ENCODE measurements at places on chromosomes 4 and X. TPM values are rescaled to one million over a fixed set of nuclear protein-coding genes. Genes with fewer than 3 reads are reported as not detected.
A peak's percentile ranks its signal among the peaks of the same experiment; 100 is the strongest.

DNA sequence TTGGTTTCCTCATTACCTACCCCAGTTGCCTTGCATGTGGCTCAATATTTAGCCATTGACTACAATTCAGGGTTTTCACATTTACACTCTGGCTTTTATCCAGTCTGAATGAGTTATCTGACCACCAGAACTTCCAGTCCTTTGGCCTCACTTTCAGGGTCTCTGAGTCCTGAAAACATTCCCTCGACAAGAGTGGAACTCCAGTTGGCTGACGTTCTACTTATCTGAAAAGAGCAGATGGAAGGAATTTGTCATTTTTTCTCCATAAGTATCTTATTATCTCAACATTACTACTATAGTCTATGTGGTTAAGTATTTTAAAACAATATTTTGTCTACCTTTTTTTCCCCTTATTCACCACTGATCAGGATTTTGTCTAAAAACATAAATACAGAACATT, 5.2 kb upstream of the CASP6 start:
- no peak for DNase-seq
- no peak overlapping the region for H3K27ac ChIP-seq
- H3K36me3 ChIP-seq, result peaks cover 4% of the 10 kb centered on the region
- no peak overlapping the region for H3K4me3 ChIP-seq

- peaks cover 3% of the 10 kb centered on the region for H3K27me3 ChIP-seq
- H3K4me1 ChIP-seq, result peaks cover 6% of the 10 kb centered on the region
- no peak overlapping the region for H3K4me3 ChIP-seq
Observed at GRCh38 chr4:121792966-121793365, 8.2 kb upstream of the EXOSC9 start.

The SMARCA1 gene
- total RNA-seq, result 61.1 TPM

The NAP1L5 gene
- 4.4 TPM for total RNA-seq

The DGAT2L6 gene
- not detected for total RNA-seq

- DNase-seq, result no peak
- H3K27me3 ChIP-seq, result no peaks in the 10 kb centered on the region
- no peaks in the 10 kb centered on the region for H3K36me3 ChIP-seq
- no peak overlapping the region for H3K27ac ChIP-seq
Observed at GRCh38 chrX:30822764-30823163, 66.3 kb downstream of the TAB3 start.

The MND1 gene
- total RNA-seq, result 5.5 TPM

- H3K4me1 ChIP-seq, result peaks cover 3% of the 10 kb centered on the region
- peaks cover 3% of the 10 kb centered on the region for H3K36me3 ChIP-seq
- H3K27ac ChIP-seq, result no peak overlapping the region
- DNase-seq, result peak; percentile 30
- H3K4me3 ChIP-seq, result no peak overlapping the region
Observed at GRCh38 chrX:22135994-22136684, 104.0 kb downstream of the PHEX start.

The PASD1 gene
- not detected for total RNA-seq

The MAGEC3 gene
- total RNA-seq, result 0.13 TPM

GRCh38 chrX:33156152-33156726, 55.1 kb downstream of the DMD start:
- H3K4me3 ChIP-seq, result no peak overlapping the region
- no peaks in the 10 kb centered on the region for H3K4me1 ChIP-seq
- no peaks in the 10 kb centered on the region for H3K36me3 ChIP-seq
- H3K27me3 ChIP-seq, result no peaks in the 10 kb centered on the region
- no peak for DNase-seq

DNA sequence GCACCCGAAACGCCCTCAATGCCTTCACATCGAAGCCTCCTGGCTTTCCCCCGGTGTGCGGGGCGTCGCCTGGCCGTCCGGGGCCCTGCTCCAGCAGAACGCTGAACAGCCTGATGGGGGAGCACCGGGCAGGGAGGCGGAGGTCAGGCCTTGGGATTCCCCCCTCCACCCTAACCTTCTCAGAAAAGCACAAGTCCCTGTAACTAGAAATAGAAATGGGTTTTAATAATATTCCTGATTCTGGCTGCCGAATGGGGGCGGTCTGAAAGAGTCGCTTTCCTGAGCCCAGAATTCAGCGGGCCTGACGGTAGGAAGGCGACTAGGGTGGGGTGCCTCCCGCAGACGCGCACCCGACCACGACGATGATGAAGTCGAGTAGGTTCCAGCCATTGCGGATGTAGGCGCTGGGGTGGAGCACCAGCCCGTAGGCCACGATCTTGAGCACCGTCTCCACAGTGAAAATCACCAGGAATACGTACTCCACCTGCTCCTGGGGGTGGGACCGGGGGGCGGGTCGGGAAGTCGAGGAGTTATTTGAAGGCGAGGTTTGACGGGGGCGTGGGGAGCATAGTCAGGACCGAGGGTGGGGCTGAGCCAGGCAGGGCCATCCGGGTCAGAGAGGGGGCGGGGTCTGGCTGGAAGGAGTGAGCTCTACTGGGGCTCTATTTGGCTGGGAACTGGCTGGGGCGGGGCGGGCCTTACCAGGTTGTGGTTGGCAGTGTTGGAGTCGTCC, 2.5 kb downstream of the CACNA1F start:
- peak overlapping the region; percentile 67 for H3K4me3 ChIP-seq
- H3K27me3 ChIP-seq, result peaks cover 5% of the 10 kb centered on the region
- H3K4me1 ChIP-seq, result peaks cover 6% of the 10 kb centered on the region

GRCh38 chr4:41575207-41575606, 37.2 kb downstream of the LIMCH1 start:
- no peak overlapping the region for H3K4me3 ChIP-seq
- no peaks in the 10 kb centered on the region for H3K4me1 ChIP-seq
- peaks cover 15% of the 10 kb centered on the region for H3K36me3 ChIP-seq
- no peak overlapping the region for H3K27ac ChIP-seq

DNA sequence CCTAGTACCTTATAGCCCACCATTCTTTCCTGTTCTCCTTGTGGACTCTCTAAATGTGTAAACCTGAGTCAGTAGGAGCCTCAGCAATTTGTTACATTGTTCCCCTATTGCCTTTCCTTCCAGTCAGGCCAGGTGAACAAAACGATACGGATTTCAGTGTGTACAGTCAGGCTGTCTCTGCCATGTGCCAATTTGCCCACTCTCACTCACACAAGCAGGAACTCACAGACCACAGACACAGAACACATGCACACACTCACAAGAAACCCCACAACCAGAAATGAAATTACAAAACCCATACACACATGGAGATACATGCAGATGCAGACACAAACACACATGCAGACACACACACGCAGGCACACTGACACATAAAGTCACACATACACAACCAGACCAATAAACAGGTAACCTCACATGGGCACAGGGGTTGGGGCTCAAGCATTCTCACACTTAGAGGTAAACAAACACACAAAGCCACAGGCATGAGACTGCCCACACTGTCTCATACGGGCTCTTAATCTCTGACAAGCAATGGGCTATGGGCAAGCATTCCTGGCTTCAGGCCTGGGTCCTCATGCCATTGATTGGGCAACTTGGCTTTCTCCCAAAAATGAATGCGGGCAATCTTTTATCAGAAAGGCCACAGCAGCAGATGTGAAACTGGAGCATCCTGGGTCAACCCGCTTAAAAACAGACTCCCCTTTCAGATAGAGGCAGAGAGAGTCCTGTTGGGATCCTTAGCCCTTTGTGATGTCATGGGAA, 68.7 kb downstream of the NBDY start:
- H3K27ac ChIP-seq, result peak overlapping the region; percentile 37
- peaks cover 5% of the 10 kb centered on the region for H3K27me3 ChIP-seq
- H3K4me1 ChIP-seq, result peaks cover 43% of the 10 kb centered on the region
- DNase-seq, result no peak
- no peak overlapping the region for H3K4me3 ChIP-seq

DNA sequence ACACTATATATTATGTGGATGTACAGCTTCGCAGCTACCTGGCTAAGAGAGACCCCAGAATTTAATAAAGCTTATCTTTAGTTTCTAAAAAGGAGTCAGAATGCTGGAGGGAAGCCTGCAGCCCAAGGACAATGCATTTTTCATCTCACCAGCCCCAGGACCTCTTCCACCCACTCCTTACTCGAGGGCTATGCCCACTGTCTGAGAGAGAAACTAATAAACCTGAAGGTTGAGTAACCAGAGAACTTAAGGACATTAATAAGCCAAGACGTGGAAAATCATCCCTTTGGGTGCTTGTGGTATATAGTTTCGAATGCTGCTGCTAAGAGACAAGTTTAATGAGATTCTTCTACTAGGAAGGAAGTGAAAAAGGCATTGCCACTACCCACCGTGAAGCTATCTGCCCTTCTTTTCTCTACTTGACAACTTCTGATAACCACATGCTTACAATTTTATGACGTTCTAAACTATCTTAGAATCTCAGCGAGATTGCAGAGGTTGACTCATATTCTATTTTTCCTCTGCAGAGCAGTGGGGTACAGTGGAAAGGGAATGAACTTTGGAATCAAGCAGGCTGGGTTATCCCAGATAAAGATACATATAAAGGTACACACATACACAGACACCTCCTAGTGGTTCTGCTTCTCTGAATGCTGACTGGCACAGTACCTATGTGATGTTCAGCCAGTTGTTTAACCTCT, 3.3 kb downstream of the RELL1 start:
- no peak overlapping the region for H3K27ac ChIP-seq
- peaks cover 19% of the 10 kb centered on the region for H3K4me1 ChIP-seq
- H3K4me3 ChIP-seq, result no peak overlapping the region

- H3K4me3 ChIP-seq, result no peak overlapping the region
- H3K36me3 ChIP-seq, result no peaks in the 10 kb centered on the region
Observed at GRCh38 chr4:14621731-14622463, 380.4 kb upstream of the CPEB2 start.

- no peak overlapping the region for H3K27ac ChIP-seq
- no peak overlapping the region for H3K4me3 ChIP-seq
- H3K36me3 ChIP-seq, result peaks cover 3% of the 10 kb centered on the region
Observed at GRCh38 chr4:2805712-2806389, 13.0 kb downstream of the SH3BP2 start.

The MAGEA4 gene
- 0.23 TPM for total RNA-seq

- no peaks in the 10 kb centered on the region for H3K4me1 ChIP-seq
- H3K4me3 ChIP-seq, result no peak overlapping the region
- no peak for DNase-seq
- H3K36me3 ChIP-seq, result no peaks in the 10 kb centered on the region
Observed at GRCh38 chr4:162727232-162727631, 439.5 kb downstream of the NAF1 start.

GRCh38 chr4:1321946-1322650, 24.9 kb upstream of the UVSSA start:
- DNase-seq, result no peak
- no peak overlapping the region for H3K4me3 ChIP-seq
- peaks cover 27% of the 10 kb centered on the region for H3K36me3 ChIP-seq
- H3K27me3 ChIP-seq, result peaks cover 4% of the 10 kb centered on the region
- no peak overlapping the region for H3K27ac ChIP-seq

The SRPK3 gene
- 0.18 TPM for total RNA-seq

The DDX53 gene
- not detected for total RNA-seq

DNA sequence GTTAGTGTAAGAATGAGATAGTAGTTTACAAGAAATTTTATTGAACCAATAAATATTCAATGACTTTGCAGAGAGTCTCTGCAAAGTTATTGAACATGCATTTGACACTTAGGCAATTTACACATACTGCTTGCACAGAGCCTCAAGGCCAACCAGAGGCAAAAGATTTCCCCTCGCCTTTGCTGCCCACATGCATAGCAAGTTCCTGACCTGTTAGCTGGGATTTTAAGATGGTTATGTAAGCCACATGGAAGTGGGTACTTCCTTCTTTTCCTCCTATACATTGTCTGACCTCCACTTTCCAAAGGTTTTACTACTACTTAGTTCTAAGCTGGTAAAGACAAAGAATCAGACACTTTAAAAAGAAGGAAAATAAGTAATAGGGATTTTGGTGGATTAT, 430.1 kb upstream of the FRG1 start:
- DNase-seq, result no peak
- no peak overlapping the region for H3K27ac ChIP-seq
- no peaks in the 10 kb centered on the region for H3K4me1 ChIP-seq
- H3K27me3 ChIP-seq, result peaks cover 2% of the 10 kb centered on the region

DNA sequence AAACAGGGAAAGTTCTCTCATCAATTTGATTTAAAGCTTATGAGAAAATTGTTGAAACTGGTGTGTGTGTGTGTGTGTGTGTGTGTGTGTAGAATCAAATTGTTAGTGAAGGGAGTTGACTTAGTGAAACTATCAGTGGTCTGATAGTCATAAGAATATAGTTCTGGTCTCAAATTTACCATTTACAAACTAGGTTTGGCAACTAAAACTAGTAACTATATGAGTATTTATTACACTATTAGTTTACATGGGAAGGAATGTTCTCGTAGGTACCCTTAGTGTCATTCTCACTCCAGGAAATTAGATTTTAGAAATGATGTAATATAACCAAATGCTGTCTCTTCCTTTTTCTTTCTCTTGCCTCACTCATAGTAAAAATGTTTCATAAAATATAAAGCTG, 11.9 kb downstream of the SULT1E1 start:
- no peaks in the 10 kb centered on the region for H3K27me3 ChIP-seq
- H3K4me1 ChIP-seq, result no peaks in the 10 kb centered on the region
- no peak for DNase-seq
- H3K4me3 ChIP-seq, result no peak overlapping the region

The RASGEF1B gene
- total RNA-seq, result 10.7 TPM

DNA sequence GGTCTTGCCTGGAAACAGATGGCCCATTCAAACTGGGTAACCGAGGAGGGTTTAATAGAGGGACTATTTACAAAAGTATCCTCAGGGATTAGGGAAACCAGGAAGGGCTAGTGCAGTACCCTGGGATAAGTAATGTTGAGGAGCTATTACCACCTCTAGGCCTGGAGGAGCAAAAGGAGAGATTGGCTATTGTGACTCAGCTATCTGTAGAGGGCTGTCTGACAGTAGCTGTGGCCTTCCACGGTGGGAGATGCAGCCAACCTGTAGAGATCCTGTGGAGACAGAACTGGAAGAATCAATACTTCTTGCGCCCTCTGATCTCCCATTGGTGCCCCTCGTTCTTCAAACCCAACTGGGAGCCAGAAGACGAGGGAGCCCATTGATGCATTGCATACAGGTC, 34.1 kb upstream of the RPS6KA3 start:
- H3K36me3 ChIP-seq, result no peaks in the 10 kb centered on the region
- H3K27me3 ChIP-seq, result no peaks in the 10 kb centered on the region
- peaks cover 8% of the 10 kb centered on the region for H3K4me1 ChIP-seq
- no peak overlapping the region for H3K27ac ChIP-seq

GRCh38 chr4:185998791-185999190, 70.2 kb upstream of the TLR3 start:
- no peak overlapping the region for H3K4me3 ChIP-seq
- peaks cover 3% of the 10 kb centered on the region for H3K4me1 ChIP-seq
- DNase-seq, result no peak
- H3K36me3 ChIP-seq, result peaks cover 4% of the 10 kb centered on the region
- peaks cover 2% of the 10 kb centered on the region for H3K27me3 ChIP-seq

GRCh38 chr4:6391186-6391851, 81.1 kb downstream of the PPP2R2C start:
- no peaks in the 10 kb centered on the region for H3K4me1 ChIP-seq
- DNase-seq, result no peak
- peaks cover 3% of the 10 kb centered on the region for H3K27me3 ChIP-seq
- no peak overlapping the region for H3K4me3 ChIP-seq
- peaks cover 5% of the 10 kb centered on the region for H3K36me3 ChIP-seq

The WDR17 gene
- total RNA-seq, result 0.64 TPM

The PRKX gene
- total RNA-seq, result 25.3 TPM

GRCh38 chr4:37594099-37594498, 92.1 kb downstream of the RELL1 start:
- H3K4me1 ChIP-seq, result peaks cover 6% of the 10 kb centered on the region
- no peaks in the 10 kb centered on the region for H3K27me3 ChIP-seq
- H3K36me3 ChIP-seq, result no peaks in the 10 kb centered on the region

- no peaks in the 10 kb centered on the region for H3K36me3 ChIP-seq
- no peak for DNase-seq
- no peak overlapping the region for H3K27ac ChIP-seq
- H3K4me3 ChIP-seq, result no peak overlapping the region
Observed at GRCh38 chr4:34935739-34936138, 1308.6 kb downstream of the ARAP2 start.

GRCh38 chrX:55340896-55341433, 76.2 kb upstream of the PAGE3 start:
- no peak overlapping the region for H3K4me3 ChIP-seq
- H3K36me3 ChIP-seq, result no peaks in the 10 kb centered on the region
- no peak for DNase-seq
- no peaks in the 10 kb centered on the region for H3K27me3 ChIP-seq
- H3K4me1 ChIP-seq, result no peaks in the 10 kb centered on the region
